Chondrocyte (in vitro differentiated cells): ENCODE measurements at places on chromosomes 12 and 14.

- no peak for DNase-seq
These were observed 19.4 kb downstream of the TCHP start for GRCh38 chr12:109919456-109919855.

GRCh38 chr12:75868501-75868900 is 163.1 kb downstream of the PHLDA1 start:
- DNase-seq = no peak

- no peak for DNase-seq
These were observed 142.7 kb downstream of the HMGA2 start for GRCh38 chr12:65966852-65967593.

GRCh38 chr12:64890873-64891468 is 66.5 kb downstream of the TBC1D30 start:
- DNase-seq = no peak

- no peak for DNase-seq
These were observed 98.3 kb downstream of the CFAP54 start for GRCh38 chr12:96587691-96588090.

GRCh38 chr12:51926718-51927117 is 19.4 kb downstream of the ACVRL1 start:
- DNase-seq = no peak

DNA sequence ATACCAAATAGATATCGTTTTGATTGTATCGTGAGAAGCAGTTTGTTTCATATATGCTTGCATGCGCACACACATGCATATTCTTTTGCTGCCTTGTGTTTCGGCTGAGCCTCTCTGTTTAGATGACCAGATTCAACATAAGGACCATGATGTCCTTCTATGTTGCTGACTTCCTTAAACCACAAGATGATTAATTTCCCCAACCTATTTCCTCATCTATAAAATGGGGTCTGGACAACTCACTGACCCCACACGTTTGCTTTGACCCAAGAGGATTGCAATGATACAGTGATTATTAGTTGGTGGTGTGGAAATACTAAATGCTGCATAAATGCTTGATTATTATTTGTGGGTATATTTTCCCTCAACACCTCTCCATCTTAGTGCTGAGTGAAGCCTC is 16.8 kb upstream of the FOS start:
- DNase-seq = no peak

DNA sequence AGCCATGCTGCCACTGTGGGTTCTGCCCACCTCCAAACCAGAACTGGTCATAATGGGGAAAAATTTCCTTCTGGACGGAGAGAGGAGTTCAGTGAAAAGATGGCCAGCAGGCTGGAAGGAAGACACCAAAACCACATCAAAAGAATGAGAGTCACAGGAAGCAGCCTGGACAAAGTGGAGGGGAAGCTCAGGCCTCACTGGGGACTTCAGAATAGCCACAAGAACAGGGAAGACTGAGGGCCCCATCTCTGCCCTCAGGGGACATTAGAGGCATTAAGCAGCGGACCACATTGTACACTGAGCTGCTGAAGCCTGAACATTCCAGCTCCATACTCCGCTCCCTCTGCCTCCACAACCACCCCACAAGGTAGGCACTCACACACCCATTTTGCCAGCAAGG is 119.6 kb upstream of the COCH start:
- DNase-seq = no peak

GRCh38 chr12:100718187-100718586 is 76.4 kb upstream of the ANO4 start:
- no peak for DNase-seq

GRCh38 chr14:34797747-34798583 is 77.2 kb downstream of the BAZ1A start:
- DNase-seq = no peak

DNA sequence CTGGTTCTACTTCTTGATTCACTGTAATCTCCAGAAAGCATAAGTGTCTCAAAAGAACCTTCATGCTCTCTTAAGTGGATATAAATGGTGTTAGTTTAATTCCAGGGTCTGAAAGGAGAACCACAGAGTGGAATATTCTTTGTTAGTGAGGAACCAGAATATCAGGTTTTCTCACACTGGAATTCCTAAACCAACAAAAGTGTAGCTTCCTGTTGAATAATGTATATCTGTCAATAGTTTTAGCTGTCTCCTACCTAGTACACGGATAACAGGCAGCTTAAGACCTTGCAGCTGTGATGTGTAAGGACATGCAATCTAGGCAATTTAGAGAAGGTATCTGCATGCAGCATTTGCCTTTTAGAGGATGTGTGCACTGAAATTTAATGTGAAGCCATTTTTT is 24.0 kb downstream of the LRIG3 start:
- no peak for DNase-seq

GRCh38 chr14:102665621-102666020 is 73.2 kb downstream of the RCOR1 start:
- no peak for DNase-seq

DNA sequence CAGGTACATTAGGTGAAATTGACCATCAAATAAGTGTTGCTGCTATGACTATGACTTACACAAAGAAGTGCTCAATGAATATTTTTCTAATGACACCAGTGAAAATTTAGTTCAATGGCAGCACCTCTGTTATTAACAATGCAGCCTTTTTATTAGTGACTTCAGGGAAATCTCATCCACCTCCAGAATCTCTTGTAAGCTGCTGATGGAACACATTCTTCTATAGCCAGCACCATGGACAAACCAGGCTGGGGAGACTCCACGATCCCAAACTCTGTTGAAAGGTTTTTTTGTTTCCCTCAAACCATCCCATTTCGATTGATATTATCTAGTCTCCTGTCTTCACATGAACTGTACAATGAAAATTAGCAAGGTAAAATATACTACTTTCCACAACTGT is 265.9 kb downstream of the ITPR2 start:
- no peak for DNase-seq

DNA sequence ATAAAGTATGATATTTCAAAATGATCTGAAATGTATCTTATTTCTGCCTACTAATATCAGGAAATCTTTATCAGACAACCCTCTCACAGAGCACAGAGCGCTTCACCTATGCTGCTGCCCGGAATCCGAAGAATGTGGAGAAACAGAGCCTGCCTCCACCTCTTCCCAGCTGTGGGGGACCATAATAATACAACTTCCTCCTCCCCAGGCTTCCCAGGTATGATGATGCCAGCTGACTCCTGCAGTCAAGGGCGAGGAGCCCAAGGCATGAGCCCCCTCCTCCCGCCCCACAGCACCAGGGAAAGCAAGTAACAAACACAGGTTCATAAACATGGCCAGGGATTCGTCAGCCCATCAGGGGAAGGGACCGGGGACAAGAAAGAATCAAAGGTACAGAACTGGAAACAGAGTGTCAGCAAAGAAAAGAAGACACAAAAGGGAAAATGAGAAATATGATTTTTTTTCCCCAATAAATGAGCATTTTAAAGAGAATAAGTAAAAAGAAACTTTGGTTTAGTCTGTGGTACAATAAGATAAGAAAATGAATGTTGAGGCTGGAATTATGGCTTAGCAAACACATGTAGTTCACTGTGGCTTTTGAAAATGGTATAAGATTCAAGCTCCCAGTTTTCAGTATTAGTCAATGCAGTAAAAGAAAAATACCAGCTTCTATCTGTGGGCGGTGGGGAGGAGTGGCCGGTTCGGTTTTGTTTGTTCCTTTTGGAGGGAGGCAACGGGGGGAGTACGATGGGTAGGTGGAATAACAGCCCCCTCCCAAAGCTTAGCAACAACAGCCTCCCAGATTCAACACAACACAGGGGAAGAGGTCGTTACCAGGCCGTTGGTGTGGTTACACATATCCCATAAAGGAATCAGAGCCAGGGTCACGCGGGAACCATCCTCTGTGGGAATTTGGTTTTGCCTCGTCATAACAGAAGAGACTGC is 68.3 kb downstream of the SETD3 start:
- DNase-seq = no peak

GRCh38 chr14:102105369-102105768 is 18.5 kb upstream of the HSP90AA1 start:
- DNase-seq = no peak

DNA sequence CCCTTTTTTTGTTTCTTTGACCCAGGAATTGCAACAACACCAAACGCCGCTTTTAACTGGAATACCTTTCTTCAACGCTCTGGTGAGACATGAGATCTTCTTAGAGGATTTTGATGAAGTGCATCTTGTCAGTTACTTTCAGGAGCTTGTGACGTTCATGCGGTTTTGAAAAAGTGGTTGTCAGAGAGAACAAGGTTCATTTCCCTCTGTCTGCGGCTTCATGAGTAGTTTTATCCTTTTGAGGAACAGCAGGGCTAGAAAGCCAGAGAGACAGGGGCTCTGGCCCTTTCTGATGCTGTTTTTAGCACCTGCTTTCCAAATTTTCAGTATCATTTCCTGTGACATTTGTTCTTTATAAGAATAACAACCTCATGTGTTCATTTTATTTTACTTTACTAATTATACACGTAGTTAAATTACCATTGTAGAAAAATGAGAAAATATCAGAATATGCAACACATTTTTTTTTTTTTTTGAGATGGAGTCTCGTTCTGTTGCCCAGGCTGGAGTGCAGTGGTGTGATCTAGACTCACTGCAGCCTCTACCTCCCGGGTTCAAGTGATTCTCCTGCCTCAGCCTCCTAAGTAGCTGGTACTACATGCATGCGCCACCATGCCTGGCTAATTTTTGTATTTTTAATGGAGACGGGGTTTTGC is 61.8 kb downstream of the GLT1D1 start:
- DNase-seq = no peak

DNA sequence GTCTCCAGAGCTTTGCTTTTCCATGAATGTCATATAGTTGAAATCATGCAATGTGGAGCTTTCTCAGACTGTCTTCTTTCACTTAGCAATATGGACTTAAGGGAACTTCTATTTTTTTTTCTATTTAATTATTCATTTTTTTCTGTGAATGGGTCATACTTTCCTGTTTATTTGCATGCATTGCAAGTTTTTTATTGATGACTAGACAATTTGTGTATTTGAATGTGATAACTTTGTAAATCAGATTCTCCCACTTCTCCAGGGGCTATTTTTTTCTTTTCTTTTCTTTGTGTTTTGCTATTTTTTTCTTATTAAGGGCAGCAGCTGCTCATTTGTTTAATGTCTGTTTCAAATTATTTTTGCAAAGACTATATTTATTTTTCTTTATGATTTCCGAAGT is 1019.8 kb upstream of the ATXN7L3B start:
- no peak for DNase-seq

DNA sequence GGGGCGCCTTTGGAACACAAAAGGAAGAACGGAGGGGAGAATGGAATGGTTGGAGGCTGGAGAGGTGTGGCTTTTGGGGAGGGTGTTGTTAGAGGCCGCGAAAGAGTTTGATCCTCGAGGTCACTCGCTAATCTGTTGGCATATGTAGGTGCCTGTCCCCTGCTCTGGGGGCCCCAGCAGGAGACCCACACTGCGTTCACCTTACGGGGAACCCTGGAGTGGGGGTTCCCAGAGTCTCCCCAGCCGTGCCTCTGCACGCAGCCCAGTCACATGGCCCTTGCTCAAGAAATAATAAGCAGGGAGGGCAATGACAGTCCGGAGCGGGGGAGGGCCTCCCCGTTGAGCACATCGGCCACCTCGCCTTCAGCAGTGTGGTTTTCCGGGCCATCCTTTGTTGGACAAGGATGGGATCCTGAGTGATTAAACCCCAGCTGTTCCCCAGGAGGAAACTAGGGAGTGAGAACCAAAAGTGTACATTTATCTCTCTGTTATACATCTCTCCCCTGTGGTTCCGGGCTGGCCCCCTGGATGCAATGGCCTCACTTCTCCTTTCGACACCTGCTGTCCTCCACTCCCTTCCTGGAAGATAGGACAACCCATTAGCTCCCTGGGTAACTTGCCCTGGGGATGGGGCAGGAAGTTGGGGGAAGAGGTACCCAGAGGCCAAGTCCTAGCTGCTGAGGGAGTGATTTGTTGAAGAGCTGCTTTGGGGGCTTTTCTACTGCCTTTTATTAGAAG is 1.3 kb downstream of the PLEKHG3 start:
- DNase-seq = no peak

GRCh38 chr12:62459976-62460375 is 6.7 kb upstream of the MON2 start:
- no peak for DNase-seq

DNA sequence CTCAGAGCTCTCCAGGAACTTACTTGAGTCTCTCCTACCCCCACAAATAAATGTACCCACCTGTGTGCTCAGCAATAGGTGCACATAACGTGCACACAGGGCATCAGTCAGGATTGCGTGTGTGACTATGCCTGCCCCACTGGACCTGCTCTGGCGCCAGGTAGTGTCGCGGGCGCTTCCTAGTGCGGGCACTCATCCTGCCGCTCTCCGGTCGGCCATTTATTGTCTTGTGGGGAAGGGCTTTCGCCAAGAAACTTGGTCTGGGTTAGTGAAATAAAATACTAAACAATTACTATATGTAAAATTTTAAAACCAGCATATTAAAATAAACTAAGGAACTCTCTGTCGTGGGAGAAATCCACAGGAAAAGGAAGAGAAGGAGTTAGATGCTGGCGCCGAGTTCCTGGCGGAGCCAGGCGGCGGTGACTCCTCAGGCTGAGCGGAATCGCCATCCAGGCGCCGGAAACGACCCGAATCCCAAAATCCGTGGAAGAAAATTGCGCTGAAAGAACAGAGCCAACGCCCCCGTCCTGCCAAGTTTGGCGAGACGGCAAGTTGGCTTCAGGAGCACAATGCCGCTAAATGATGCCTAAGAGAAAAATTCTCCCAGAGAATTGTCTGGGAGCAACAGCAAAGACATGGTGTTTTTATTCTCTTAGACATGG is 7.9 kb upstream of the HOXC13 start:
- no peak for DNase-seq

- no peak for DNase-seq
These were observed 1.2 kb downstream of the KRT82 start for GRCh38 chr12:52404951-52405350.

DNA sequence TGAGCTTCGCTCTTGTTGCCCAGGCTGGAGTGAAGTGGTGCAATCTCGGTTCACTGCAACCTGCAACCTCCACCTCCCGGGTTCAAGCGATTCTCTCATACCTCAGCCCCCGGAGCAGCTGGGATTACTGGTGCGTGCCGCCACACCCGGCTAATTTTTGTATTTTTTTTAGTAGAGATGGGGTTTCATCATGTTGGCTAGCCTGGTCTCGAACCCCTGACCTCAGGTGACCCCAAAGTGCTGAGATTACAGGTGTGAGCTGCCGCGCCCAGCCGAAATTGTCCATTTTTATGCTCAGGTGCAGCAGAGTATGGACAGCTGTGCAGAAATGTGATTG is 19.2 kb upstream of the CYP46A1 start:
- DNase-seq = no peak

DNA sequence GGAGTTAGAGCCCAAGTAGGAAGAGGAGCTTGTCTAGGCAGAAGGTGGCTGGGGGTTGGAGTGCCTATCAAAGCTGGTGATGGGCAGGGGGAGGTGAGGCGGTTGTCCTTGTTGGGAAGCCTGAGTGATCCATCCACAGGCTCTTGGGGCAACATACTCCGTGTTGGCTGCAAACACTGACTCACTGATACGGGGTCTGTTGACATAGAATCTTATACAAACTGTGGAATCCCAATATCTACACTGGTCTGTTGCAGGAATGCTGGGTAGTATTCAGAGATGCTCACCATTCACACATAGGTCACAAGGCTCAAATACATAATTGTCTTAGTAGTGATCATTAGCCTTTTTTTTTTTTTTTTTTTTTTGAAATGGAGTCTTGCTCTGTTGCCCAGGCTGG is 26.0 kb downstream of the ERH start:
- no peak for DNase-seq
